ENCODE measurements at places on chromosomes 1 and 21.

- DNase-seq = no peak
Measured at GRCh38 chr21:31974454-31974985, 101.7 kb downstream of the HUNK start.

DNA sequence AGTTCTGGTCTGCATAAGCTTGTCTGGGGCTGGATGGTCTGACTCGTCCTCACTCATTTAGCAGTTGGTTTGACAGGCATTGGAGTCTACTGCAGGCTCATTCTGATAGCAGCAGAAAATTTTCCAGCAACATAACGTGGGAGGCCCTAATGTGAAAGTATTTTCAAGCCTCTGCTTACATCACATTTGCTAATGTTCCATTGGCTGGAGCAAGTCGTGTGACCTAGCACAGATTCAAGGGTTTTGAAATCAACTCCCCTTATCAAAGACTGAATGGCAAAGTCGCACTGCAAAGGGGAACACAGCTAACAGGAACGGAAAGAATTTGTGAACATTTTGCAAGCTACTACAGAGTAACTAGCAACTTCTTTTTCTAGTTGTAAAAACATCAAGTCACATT, 2.3 kb upstream of the USH2A start:
- no peak for DNase-seq

GRCh38 chr1:165452336-165453130, 7.6 kb upstream of the RXRG start:
- DNase-seq = no peak

DNA sequence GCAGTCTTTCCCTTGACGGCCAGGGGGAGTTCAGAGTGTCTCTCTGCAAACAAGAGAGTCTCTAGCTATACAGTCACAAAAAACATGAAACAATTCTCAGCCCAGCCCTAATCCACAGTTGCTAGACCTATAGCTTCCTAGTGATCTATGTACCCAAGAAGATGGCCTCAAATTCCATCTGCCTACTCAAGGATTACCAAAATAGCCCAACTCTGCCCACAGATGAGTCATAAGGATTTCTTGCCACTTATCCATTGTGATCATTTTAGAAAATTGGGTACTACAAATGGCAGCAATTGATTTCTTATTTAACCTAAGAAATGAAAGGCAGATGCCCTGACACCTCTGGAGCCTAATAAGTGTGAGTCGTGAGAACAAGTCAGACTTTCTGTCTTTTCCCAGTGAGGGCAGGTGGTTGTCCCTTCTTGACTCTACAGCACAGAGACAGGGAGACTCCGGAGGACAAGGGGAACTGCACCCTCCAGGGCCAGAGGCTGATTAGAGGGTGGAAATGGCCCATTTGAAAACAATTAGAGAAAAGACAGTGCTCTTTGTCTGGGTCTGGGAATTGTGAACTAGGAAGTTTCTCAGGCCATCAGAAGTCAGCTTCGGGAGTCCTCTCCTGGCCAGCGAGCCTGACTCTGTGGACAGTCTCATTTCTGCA, 65.4 kb downstream of the ABCA4 start:
- DNase-seq = no peak

- no peak for DNase-seq
Measured at GRCh38 chr1:39690794-39691382, 345 bp downstream of the HPCAL4 start.

DNA sequence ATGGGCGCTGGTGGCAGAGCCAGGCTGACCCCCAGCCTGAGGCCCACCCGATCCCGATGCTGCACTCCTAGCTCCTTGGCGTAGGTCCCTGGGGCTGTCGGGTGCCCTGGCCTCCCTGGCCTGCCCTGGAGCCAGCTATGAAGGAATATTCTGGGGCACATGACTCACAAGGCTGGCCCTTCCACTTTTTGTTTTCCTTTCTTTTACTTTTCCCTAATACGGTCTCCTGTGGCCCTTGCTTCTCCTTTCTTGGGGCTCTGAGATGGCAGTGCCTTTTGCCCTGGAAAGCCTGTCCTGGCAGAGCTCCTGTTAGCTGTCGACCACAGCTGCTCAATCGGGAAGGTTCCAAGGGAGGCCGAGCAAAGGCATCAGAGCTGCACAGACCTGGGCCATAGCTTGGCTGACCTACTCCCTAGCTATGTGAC, 22.1 kb downstream of the ARHGEF10L start:
- no peak for DNase-seq

GRCh38 chr21:41055266-41055665, 112.7 kb upstream of the BACE2 start:
- DNase-seq = no peak

DNA sequence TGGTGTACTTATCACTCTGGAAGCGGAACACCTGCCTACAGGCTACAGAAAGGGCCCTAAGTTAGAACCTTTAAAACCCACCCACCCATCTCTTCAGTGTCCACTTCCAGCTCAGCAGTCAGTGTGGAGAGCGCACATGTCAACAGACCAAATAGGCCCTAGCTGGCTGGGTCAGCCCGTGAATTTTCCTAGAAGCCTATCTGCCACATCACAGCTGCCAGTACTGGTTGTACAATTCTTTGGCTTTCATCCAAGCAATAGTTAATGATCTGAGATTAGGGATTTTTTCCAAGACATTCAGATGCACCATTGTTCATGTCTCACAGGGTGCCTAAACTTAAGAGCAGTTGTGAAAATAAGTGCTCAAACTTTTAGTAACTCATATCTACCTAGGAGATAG, 197.1 kb downstream of the KCNK2 start:
- no peak for DNase-seq

GRCh38 chr1:114314098-114314497, 160.4 kb upstream of the SYT6 start:
- DNase-seq = no peak

- no peak for DNase-seq
Measured at GRCh38 chr1:31371121-31371959, 1.5 kb downstream of the FABP3 start.

GRCh38 chr1:58282623-58283387, 263.7 kb downstream of the OMA1 start:
- DNase-seq = no peak

GRCh38 chr1:117346206-117346928, 20.9 kb upstream of the MAN1A2 start:
- no peak for DNase-seq

DNA sequence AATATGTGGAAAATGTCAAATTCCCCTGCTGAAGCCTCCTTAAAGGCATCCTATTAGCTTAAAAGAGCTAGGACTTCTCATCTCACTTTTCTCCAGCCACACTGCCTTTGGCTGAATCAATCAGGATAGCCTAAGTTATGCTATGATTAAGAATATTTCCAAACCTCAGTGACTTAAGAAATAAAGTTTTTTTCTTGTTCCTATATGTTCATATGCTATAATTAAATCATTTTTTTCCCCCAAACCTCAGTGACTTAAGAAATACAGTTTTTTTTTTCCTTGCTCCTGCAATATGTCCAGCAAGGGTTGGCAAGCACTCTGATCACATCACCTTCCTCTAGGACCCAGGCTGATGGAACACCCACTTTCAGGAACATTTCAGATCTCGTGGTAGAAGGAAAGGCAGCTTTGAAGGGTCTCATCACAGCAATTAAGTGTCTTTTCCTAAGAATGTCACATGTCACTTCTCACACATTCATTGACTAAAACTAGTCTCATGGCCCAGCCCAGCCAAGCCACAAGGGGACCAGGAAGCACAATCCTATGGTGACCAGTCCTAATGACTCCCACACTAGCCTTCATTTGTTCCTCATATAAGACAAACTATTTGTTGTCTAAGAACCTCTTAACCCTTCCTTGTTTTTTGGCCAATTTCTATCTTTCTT, 6.3 kb upstream of the JUN start:
- DNase-seq = no peak

- DNase-seq = no peak
Measured at GRCh38 chr1:21362096-21362495, 71.8 kb upstream of the ECE1 start.

GRCh38 chr1:151058692-151059091, 730 bp downstream of the CDC42SE1 start:
- peak; percentile 38 for DNase-seq

DNA sequence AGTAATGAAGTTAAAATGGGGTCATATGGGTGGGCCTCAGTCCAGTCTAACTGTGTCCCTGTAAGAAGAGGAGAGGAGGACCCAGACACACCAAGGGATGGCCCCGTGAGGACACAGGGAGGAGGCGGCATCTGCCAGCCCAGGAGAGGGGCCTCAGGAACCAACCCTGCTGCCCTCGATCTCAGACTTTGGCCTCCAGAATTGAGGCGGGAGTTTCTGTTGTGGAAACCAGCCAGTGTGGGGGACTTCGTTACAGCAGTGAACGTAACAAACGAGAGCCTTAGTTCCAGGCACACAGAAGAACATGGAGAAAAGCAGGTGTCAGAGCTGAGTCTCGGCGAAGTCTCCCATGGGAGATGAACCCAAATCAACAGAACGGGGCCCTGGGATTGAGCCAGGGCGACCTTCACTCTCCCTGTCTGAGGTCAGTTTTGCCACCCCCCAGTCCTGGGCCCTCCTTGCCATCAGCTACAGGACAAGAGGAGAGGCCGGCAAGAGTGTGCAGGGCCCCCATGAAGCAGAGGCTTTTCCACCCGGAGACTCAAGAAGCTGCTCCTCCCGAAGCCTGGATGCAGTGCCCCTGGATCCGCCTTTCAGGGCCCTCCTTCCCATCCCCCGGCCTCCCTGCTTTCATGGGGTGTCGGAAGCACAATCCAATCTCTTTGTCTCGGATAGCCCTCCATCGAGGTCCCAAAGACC, 36.6 kb downstream of the TFF3 start:
- no peak for DNase-seq

- DNase-seq = no peak
Measured at GRCh38 chr1:119075614-119076013, 64.8 kb downstream of the WARS2 start.

DNA sequence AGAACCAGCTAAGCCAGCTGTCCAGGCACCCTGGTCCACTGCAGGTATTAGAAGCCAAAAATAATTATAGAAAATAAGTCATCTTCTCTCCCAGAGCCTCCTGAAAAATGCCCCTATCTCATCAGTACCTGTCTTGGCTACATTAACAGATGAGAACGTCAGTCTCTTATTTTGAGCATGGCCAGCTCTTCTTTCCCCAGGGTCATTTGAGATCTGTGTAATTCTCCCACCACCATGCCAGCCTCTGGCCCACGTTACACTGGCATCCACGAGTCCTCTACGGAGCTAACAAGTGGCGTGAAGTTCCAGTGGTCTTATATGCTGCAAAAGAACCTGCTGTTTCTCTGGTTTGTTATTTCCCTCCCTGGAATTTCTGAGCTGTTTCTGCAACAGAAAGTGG, 118.0 kb downstream of the ATP5PO start:
- no peak for DNase-seq

DNA sequence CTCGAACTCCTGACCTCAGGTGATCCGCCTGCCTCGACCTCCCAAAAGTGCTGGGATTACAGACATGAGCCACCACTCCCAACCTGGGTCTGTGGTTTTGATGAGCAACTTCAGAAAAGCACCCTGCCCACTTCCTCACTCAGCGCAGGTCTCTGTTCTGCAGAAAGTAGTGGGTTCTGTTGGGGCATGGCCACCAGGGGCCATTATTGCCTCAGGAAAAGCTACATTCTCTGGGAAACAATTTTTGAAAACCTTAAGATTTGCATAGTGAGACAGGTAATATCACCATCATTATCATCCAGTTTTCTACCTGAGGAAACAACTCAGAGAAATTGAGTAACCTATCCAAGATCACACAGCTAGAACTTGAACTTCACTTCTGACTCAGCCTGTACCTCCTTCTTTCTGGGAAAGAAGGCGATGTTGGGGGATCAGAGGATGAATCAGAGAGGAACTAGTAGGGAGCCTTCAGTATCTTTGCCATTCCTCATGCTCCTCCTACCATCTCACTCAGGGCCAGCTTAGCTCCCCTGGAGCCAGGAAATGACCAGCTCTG, 7.1 kb upstream of the NES start:
- DNase-seq = no peak

DNA sequence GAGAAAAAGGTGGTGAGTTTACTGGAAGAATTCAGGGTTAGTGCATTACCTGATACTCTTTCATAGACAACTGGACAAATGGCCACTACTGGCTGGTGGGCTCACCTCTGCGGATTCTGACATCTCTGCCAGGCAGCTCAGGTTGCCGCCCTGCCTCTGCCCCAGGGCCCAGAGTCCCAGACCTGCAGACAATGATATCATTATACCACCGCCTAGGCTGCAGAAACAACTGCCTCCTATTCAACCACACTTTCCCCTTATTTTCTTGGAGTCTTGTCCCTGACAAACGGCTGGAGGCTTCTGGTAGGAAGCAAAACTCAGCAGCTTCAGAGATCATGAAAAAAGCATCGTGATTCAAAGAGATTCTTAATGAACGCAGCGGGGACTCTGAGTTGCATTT, 37.0 kb downstream of the IRF2BP2 start:
- no peak for DNase-seq

GRCh38 chr1:113975211-113975895, 3.9 kb upstream of the OLFML3 start:
- no peak for DNase-seq

DNA sequence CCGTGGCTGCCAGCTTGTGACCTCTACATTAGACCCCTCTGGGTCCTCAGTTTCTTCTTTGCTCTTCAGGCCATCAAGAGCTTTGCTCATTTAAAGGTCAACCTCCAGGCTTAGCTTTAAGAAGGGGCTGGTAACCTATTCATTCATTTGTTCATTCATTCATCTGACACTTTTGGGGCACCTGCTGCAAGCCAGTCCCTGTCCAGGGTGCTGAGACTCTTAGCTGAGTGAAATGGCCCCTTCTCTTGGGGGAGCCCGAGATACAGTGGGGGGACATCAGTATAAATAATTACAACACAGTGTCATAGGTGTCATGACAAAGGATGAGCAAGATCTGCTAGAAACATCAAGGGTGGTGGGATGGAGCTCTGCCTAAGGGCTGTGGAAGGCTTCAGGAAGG, 10.5 kb upstream of the TTC4 start:
- no peak for DNase-seq

DNA sequence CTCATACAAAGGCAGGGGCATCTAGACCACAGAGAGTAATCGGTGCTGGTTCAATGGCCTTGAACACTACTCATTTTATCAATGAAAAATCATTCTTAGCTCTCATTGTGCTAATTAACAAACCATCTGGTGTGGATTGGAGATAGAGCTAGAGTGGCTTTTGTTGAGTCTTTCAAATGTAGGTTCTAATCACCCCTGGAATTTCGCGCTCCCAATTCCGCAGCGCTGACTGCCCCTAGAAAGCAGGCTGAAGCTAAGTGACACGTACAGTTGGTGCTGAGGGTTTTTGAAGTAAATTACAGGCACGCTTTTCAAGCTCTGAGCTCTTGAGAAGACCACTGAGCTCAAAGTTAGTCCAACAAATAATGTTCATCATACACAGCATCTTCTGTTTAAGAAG, 31.2 kb upstream of the CA6 start:
- DNase-seq = peak; percentile 62

- peak; percentile 76 for DNase-seq
Measured at GRCh38 chr1:3069491-3070308, 697 bp downstream of the PRDM16 start.
